ENCODE measurements at places on chromosomes 16 and 17.

DNA sequence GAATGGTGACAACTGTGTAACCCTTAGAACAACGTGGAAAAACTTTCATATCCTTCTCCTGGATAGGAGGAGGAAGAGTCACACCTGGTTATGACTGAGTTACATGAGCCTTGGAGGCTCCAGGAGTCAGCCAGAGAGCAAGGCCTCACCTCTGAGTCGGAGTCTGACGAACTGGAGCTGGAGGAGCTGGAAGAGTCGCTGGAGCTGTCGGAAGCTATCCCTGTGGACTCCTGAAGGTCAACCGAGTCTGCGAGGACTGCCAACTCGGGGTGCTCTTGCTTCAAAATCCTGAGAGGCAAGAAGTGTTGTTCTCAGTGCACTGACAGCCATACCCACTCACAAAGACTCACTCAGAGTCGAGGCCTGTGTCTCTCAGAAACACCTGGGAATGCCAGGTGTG, 6.2 kb downstream of the JMJD6 start:
- DNase-seq = no peak

DNA sequence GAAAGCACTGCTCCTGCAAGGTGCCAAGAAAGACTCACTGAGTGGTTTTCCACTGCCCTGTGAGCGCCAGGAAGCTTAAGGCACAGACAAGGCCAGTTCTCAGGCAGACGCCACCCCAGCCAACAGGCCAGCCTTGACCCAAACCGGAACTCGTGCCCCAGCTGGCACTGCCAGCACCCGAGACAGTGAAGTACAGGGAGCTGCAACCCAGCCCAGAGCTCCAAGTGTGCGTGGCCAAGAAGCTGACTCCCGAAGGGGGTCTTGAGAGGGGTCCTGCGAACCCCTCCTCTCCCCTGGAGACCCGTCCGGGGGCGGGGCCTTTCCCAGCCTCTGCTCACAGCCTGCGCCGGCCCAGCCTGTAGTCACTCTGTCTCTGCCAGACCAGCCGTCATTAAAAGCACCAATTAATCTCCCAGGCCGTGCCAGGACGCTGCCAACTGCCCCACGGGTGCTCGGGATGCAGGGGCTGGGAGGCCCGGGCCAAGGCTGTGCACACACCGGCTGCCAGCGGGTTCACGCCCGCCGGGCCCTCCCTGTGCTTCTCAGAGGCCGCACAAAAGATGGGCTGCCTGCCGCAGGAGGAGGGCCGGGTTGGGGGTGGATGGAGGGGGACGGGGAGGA, 4.4 kb upstream of the SOX8 start:
- no peak for DNase-seq

GRCh38 chr16:76959166-76959565, 231.8 kb upstream of the MON1B start:
- no peak for DNase-seq

DNA sequence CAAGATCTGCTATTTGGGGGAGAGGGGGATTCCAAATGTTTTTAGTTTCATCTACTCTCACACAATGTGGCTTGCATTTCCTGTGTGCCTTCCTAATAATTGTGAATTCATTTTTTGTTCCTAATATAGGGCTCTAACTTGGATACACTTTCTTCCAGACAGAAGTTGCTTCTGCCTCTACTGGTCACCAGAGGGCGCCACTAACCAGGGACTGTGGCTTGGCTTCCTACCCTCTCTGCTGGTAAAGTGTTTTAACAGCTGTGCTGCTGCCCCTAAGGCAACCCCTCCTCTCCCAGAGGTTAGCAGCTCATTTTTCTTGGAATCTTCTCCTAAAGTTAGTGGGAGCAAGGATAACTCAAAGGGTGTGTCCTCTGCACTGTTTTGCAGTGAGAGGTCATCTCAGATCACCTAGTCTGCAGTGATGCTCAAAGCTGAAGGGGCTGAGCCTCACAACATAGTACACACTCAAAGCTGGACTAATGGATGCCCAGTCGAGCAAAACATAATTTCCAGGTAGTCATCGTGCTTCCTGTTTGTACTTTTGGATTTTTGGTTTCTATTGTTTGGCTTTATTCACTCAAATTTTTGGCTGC, 5.0 kb upstream of the PRSS54 start:
- DNase-seq = peak; percentile 53

GRCh38 chr17:61412860-61413660, 13.4 kb downstream of the TBX2 start:
- DNase-seq = peak; percentile 29

GRCh38 chr16:73433731-73434307, 385.9 kb upstream of the ZFHX3 start:
- no peak for DNase-seq

DNA sequence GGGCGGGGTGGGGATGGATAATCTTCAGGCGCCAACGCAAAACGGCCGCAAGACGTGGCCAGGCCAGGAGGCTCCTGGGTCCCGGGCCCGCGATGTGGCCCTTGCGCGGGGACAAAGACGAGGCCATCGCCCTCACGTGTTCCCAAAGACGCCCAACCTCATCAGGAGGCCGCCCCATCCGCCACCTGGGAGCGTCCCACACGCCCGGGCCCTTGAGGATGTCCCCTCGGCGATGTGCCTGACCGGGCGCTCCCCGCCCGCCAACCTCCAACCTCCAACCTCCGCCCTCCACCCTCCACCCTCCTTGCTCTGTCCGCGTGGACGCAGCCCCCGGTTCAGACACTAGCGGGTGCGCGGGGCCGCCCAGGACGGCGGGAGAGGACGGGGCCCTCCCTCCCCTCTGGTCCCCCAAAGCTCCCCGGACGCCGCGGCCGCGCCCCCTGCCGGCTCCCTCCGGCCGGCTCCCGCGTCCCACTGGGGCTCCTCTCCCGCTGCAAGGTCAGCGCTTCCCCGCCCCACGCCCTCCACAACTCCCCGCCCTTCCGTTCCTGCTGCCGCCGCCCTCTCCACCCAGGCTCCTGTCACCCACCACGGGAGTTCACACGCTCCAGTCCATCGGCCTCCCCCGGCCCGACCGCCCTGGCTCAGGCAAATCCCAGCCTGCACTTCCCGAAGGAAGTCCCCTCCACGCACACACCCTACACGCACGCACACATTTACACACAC, 250.8 kb upstream of the RPL38 start:
- no peak for DNase-seq

DNA sequence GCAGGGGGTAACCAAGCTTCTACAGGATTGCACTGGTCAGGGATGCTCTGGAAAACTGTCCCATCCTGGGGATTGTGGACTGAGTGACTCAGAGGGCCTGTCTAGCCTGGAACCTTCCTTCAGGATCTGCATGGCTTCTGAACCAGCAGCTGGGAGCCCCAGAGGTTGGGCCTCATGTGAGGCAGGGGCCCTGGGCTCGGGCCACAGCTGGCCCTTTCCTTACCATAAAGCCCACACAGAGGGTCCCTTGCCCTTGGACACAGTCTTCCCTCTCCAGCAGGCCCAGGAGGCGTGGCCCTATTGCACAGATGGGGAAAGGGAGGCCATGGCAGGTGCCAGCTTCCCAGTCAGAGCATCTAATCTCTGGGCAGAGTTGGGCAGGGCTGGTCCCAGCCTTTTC, 30.5 kb downstream of the ADCY7 start:
- no peak for DNase-seq

DNA sequence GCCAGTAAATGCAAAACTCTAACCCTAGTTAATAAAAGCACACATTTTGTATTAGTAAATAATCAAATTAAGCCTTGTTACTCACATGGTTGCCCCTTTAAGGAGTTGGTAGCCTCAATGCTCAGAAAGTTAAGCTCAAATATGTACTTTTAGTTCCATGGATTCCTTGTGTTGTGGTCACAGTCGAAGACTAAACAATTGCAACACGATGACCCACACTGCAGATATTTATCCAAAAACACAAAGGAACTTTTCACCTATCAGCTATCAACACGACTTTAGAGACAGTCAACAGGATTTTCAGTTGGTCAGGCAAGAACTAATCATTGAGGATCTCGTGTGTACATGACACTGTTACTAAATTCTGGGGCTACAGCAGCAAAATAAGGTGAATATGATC, 47.4 kb upstream of the NUDT7 start:
- no peak for DNase-seq

DNA sequence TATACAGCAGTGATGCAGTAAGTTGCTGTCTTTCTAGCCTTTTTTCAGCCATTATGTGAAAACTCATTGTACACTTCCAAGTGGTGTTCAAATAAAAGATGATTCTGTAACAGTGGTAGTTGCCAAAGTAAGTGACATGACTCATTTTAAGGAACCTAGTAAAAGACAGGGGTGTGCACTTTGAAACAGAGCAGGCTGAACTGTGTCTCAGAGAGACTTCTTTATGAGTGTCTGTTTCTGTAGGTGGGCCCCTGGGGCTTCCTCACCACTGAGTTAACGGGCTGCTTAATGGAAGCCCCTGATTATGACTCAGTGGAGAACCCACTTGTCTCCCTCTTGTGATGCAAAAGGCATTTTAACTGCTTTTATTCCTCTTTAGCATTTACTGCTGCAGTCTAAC, 147.3 kb downstream of the PCTP start:
- DNase-seq = no peak

GRCh38 chr16:56013962-56014552, 138.9 kb upstream of the CES5A start:
- DNase-seq = peak; percentile 78

DNA sequence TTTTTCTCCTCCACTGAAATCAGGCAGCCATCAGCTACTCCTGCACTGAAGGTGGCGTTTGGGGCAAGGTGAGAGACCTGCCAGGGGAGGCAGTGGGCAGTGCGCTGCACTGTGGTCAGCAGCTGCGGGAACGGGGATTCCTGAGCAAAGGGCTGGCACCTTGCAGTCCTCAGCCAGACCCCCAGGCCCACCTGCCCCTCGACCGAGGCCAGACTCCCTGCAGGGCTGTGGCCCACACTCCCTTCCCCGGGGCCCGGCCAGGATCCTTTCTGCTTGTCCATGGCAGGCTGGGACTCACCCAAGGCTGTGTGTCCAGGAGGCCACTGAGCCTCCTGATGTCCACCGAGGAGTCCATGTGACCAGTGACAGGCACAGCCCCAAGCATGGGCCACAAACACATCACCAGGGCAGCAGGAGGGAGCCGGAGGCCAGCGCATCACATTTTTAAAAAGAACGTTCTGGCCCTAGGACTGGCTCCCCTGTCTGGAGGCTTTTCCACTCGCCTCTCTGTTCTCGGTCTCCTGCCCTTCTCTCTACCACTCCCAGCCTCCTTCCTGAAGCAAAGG, 28.5 kb upstream of the TNRC6C start:
- no peak for DNase-seq

- no peak for DNase-seq
Measured at GRCh38 chr16:17451843-17452242, 18.9 kb downstream of the XYLT1 start.

DNA sequence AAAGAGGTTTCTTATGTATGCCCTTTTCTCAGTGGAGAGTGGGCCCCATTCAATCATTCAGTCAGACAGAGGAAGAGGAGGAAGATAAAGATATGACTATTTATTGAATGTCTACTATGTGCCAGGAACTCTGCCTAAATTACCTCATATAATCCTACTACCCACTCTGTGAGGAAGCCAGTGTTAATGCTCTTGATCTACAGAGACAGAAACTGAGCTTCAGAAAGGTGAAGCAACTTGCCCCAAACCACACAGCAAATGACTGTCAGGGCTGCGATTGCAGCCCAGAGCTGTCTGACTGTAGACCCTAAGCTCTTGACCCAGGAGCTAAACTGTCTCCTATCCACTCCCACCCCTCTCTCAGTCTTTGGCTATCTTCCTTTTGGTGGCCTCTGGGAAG, 8.4 kb downstream of the SRCIN1 start:
- DNase-seq = no peak

DNA sequence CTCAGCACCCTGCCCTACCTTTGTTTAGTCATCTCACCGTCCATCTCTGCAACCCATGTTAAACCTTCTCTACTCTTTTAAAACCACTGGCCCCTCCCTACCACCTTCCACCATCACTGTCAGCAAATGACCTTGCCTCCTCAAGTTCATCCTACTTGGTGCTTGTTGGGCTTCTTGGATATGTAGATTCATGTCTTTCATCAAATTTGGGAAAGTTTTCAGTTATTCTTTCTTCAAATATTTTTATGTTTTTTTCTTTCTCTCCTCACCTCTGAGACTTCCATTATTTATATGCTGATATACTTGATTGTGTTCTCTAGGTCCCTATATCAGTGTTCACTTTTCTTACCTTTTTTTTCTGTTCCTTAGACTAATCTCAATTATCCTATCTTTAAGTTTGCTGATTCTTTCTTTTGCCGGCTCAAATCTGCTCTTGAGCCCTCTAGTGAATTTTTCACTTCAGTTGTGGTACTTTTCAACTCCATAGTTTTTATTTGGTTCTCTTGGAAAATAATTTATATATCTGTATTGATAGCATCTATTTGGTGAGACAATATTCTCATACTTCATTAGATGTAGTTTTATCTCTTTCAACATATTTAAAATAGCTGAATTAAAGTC, 28.7 kb upstream of the ALDH3A2 start:
- DNase-seq = no peak

- DNase-seq = no peak
Measured at GRCh38 chr17:64630309-64631223, 31.5 kb downstream of the SMURF2 start.

DNA sequence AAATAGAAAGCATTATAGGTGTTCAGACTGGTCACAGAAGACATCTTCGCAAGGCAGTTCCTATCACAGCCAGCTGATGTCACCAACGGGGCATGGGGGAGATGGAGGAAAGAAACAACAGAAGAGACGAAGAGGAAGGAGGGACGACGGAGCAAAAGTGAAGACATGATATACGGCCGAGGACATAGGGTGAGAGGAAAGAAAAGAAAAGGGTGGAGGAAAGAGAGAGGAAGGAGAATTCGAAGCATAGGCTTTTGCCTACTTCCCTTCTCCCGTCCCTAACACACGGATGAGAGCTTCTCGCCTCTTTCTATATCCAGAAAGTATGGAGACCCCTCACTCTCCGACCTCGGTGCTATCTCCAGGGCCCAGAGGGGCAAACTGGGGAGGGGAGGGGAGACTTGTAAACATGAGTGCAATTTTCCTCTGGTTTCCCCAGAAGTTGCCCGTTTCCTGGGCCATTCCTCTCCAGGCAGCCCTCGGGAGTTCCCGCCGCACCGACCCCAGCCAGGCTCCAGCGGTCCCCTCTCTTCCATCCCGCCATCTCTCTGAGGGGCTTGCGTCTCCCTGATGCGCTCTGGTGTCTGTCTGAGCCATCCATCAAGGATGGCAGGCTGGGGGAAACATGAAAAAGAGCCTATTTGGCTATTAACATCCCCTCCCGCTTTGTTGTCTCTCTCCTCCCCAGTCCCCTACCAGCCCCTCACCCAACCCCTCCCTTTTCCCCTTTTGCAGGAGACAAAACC, 26.0 kb downstream of the COPZ2 start:
- DNase-seq = peak; percentile 74

- DNase-seq = peak; percentile 40
Measured at GRCh38 chr16:28317040-28317880, 24.9 kb downstream of the SBK1 start.

DNA sequence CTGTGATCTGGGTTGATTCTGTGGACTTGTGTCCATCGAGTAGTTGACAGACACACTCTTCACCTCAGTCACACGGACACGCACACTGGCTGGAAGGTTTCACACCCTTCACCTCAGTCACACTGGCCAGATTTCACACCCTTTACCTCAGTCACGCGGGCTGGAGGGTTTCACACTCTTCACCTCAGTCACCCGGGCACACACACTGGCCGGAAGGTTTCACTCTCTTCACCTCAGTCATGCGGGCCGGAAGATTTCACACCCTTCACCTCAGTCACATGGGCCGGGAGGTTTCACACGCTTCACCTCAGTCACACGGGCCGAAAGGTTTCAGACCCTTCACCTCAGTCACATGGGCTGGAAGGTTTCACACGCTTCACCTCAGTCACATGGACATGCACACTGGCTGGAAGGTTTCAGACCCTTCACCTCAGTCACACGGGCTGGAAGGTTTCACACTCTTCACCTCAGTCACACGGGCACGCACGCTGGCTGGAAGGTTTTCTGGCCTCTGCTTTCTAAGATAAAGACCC, 96.2 kb downstream of the PGS1 start:
- DNase-seq = no peak
